Suprapubic skin (tissue), 4 donors: ENCODE measurements at places on chromosomes 1 and 21. TPM values are rescaled to one million over a fixed set of nuclear protein-coding genes. Genes with fewer than 3 reads are reported as not detected.

The ZSWIM5 gene
- 3.2 TPM for total RNA-seq

The HAPLN2 gene
- not detected for total RNA-seq

The FCER1A gene
- total RNA-seq: 32.4 TPM

The FAM163A gene
- not detected for total RNA-seq
